ENCODE measurements at places on chromosomes 5 and 9. TPM values are rescaled to one million over a fixed set of nuclear protein-coding genes. Genes with fewer than 3 reads are reported as not detected.

Gene SLC6A7
- total RNA-seq = under 0.01 TPM

Gene PCDHA11
- total RNA-seq = under 0.01 TPM

Gene C9orf153
- not detected for total RNA-seq

Gene SH3GL2
- 0.43 TPM for total RNA-seq

Gene EIF4E1B
- total RNA-seq = not detected

Gene TMCO6
- total RNA-seq = 8.6 TPM

All from fibroblast of villous mesenchyme (primary cell).